T-helper 17 cell (primary cell): ENCODE measurements at places on chromosomes 5 and 9. TPM values are rescaled to one million over a fixed set of nuclear protein-coding genes. Genes with fewer than 3 reads are reported as not detected.

GRCh38 chr5:77607324-77607723 lies 31.2 kb downstream of the OTP start:
- H3K27ac ChIP-seq = no peak overlapping the region
- no peak overlapping the region for H3K4me3 ChIP-seq
- DNase-seq = no peak
- H3K36me3 ChIP-seq = no peaks in the 10 kb centered on the region

The DIRAS2 gene
- not detected for total RNA-seq

DNA sequence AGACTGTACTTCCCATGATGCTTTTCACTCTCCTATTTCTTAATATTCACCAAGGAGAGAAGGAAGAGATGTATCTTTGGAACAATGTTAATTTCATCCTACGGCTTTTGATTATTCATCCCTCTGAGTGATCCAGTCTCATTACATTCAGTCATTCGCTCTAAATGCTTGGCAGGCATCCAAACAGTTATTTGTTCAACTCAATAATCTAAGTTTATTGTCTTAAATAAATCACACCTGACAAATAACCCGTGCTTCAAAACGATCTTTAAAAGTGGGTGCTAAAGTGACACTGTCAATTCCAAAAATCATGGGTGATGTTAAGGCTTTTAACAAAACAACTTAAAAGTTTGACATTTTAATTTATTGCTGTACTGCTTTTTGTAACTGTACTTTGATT lies 233.1 kb downstream of the RASEF start:
- H3K27ac ChIP-seq = no peak overlapping the region
- no peak for DNase-seq
- H3K27me3 ChIP-seq = no peaks in the 10 kb centered on the region
- H3K4me1 ChIP-seq = no peaks in the 10 kb centered on the region
- H3K36me3 ChIP-seq = no peaks in the 10 kb centered on the region

DNA sequence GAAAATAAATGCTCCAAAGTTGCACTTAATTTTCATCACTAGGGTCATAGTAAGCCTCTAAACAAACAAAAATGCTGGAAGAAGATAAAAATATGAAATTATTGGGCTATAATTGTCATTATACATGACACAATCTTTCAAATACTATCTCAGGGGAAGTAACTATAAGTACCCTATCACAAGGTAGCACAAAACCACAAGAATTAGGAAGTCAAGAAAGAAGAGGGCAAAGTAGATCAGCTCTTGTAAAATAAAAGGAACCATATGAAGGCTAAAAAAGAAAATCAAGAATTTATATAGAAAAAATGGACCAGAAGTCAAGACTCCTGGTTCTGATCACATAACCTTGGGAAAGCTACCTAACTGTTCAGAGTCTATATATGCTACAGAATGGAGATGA lies 48.1 kb downstream of the DIAPH1 start:
- no peak overlapping the region for H3K4me3 ChIP-seq
- H3K36me3 ChIP-seq = peaks cover 17% of the 10 kb centered on the region
- peaks cover 17% of the 10 kb centered on the region for H3K4me1 ChIP-seq
- H3K27me3 ChIP-seq = no peaks in the 10 kb centered on the region
- no peak for DNase-seq
- peak overlapping the region; percentile 70 for H3K27ac ChIP-seq

DNA sequence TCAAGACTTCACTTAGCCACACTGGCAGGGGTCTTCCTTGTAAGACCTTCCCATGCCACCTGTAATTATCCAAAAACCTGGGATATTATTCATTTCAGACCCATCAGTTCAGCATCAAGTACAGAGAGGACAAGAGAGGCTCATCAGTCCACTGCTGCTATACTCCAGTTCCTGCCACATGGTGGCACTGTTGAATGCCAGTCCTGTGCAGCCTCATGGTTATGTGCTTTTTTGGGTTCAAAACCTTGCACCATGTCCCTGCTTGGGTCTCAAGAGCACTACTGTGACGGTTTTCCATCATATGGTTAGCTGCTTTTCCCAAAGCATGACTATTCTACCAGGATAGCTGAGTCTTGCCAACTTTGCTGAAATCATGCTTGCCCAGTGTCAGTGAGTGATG lies 8.5 kb downstream of the PTGS1 start:
- H3K36me3 ChIP-seq = peaks cover 3% of the 10 kb centered on the region
- peaks cover 4% of the 10 kb centered on the region for H3K4me1 ChIP-seq
- no peak overlapping the region for H3K4me3 ChIP-seq
- DNase-seq = no peak

- H3K4me1 ChIP-seq = peaks cover 3% of the 10 kb centered on the region
- no peaks in the 10 kb centered on the region for H3K27me3 ChIP-seq
Measured at GRCh38 chr9:125472562-125472925, 210.9 kb downstream of the GAPVD1 start.

- no peak overlapping the region for H3K4me3 ChIP-seq
- DNase-seq = no peak
- no peaks in the 10 kb centered on the region for H3K27me3 ChIP-seq
- H3K4me1 ChIP-seq = peaks cover 39% of the 10 kb centered on the region
- H3K27ac ChIP-seq = peak overlapping the region; percentile 77
Measured at GRCh38 chr9:112784020-112784785, 33.6 kb downstream of the SNX30 start.

DNA sequence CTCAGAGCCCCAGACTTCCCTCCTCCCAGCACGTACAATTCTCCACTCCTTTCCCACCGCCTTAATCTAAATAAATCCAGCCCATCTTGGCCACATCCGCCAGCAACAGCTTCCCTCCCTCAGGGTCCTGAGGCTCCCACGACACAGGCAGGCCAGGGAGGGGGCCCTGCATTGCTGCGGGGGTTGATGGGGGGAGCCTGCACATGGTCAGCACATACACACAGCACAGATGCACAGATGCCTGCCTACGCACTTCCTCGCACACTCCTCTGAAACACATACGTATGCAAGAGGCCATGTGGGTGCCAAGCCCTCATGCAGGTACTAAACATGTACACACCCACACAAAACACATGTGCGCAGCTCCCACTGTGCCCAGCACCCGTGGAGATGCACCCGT lies 14.8 kb downstream of the PDGFRB start:
- no peak overlapping the region for H3K27ac ChIP-seq
- peaks cover 19% of the 10 kb centered on the region for H3K27me3 ChIP-seq
- DNase-seq = no peak

DNA sequence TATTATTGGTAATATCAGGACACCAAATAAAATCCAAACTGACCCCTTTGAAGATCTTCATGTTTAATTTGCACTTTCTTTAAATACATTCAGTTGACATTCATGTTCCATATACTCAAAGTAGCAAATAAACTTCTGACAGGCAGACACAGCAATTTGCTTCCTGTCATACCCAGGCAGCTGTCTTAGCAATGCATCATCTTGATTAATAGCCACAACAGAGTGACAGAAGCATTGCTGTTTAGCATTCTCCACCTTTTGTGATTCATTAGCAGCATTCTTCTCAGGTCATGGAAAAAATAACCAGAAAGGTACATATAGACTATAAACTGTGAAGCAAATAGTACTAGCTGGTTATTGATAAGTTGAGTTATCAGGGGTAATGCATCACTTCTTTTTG lies 366.8 kb downstream of the CYLC2 start:
- no peaks in the 10 kb centered on the region for H3K4me1 ChIP-seq
- no peaks in the 10 kb centered on the region for H3K27me3 ChIP-seq
- H3K4me3 ChIP-seq = no peak overlapping the region
- no peak for DNase-seq
- H3K36me3 ChIP-seq = no peaks in the 10 kb centered on the region

DNA sequence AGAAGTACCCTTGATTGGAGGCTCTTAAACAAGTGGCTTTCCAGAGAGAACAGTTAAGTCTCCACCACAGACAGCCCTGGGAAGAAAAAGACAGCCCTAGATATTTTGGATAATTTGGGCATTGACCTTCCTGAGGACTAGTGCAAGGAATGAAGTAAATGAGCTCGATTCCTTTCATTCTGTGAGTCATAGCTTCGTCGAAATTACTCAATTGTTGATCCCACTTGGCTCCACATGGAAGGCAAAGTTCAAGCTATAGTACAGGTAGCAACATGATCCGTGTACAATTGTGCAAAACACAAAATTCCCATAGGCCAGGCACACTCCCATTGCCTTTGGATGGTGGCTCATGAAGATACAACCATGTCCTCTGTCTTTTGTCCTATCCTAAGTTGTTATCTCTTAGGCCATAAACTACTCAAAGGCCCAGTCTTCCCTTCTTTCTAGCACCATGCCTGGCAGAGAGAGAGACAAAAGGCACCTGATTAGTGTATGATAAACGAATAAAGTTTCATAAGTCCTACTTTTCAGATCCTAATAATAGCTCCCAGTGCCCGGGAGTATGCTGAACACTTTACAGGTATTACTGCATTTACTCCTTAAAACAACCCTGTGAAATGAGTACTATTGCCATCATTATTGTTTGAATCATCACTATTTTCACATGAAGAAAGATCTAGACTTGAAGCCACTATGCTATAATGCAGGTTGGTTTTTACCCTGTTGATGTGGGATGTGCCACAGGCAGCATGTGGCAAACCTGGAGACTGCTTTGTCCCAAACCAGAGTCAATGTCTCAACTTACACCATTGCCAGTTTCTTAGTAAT lies 116.7 kb upstream of the RANBP3L start:
- no peak overlapping the region for H3K27ac ChIP-seq
- H3K4me1 ChIP-seq = peaks cover 11% of the 10 kb centered on the region
- H3K36me3 ChIP-seq = no peaks in the 10 kb centered on the region
- H3K27me3 ChIP-seq = no peaks in the 10 kb centered on the region
- H3K4me3 ChIP-seq = no peak overlapping the region

The PDCD1LG2 gene
- 0.50 TPM for total RNA-seq

DNA sequence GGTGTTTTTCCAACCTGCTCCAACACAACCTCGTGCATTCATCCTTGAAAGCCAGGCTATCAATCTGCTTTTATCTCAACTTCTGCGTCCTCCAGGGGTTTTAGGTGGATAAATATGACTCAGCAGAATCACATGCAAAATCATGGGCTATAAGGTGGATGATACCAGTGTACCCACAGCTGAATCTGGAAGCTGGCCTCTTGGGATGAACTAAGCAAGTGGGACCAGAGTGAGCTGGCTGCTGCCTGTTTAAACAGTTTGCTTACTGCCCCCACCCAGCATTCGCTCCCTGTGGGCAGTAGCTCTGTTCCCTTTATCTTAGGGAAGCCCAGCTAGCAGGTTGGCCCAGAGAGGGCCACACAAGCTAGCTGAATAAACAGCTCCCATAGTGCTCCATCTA lies 194.0 kb downstream of the CRB2 start:
- no peaks in the 10 kb centered on the region for H3K27me3 ChIP-seq
- DNase-seq = no peak
- H3K4me3 ChIP-seq = no peak overlapping the region
- H3K36me3 ChIP-seq = no peaks in the 10 kb centered on the region
- H3K4me1 ChIP-seq = peaks cover 2% of the 10 kb centered on the region
- no peak overlapping the region for H3K27ac ChIP-seq

GRCh38 chr9:86275962-86276361 lies 6.4 kb downstream of the ISCA1 start:
- H3K27me3 ChIP-seq = no peaks in the 10 kb centered on the region
- H3K27ac ChIP-seq = no peak overlapping the region
- no peak for DNase-seq
- H3K4me3 ChIP-seq = no peak overlapping the region
- H3K36me3 ChIP-seq = peaks cover 10% of the 10 kb centered on the region

GRCh38 chr5:54761213-54761701 lies 224.1 kb downstream of the ESM1 start:
- no peak overlapping the region for H3K27ac ChIP-seq
- no peak for DNase-seq
- H3K4me3 ChIP-seq = no peak overlapping the region
- no peaks in the 10 kb centered on the region for H3K27me3 ChIP-seq
- peaks cover 2% of the 10 kb centered on the region for H3K36me3 ChIP-seq

DNA sequence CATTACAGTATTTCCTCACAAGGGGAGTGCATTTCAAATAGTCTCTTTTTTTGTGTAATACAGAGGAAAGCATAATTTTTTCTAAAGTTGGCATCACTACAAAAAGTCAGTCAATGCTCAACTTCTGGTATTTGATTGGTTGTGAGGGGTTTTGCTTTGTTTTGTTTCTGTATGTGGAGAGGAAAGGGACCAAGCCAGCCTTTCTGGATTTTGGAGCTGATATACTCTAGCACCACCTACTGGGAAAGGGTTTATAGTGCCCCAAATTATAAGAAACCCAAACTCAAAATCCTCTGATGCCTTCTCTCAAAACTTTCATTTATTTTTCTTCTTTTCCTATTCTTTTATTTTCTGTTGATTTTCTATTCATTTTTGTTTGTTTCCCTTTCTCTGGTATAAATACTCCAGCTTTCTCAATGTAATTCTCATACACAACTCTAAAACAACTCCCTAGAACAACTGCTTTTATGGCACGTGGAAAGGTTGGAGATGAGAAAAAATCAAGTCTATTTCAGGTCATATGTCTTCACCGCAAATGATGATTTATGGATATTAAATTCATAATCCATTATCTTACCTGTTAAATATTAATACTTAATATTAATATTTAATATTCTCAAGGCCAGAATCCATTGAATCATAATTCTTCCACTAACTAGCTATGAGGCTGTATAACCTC lies 69.5 kb upstream of the ANXA1 start:
- peaks cover 18% of the 10 kb centered on the region for H3K27me3 ChIP-seq
- no peaks in the 10 kb centered on the region for H3K4me1 ChIP-seq
- no peak overlapping the region for H3K27ac ChIP-seq
- H3K36me3 ChIP-seq = no peaks in the 10 kb centered on the region
- H3K4me3 ChIP-seq = no peak overlapping the region

The PDE6A gene
- not detected for total RNA-seq

DNA sequence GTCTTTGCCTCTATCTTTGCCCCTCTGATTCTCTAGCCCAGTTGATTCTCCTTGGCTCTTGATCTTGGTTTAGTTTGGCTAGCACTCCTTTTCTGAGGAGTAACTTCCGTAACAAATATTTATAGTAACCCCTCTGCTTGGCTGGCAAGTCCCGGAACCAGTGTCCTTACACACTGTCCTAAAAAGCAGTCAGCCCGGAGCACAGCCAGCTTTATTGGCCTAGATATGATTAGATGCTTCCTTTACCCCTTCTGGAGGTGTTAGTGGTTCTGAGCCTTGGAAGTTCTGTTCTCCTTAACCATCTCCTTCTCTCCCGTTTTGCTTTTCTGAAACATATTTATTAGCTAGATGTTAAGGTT lies 17.0 kb upstream of the MSMP start:
- H3K27ac ChIP-seq = no peak overlapping the region
- no peak for DNase-seq
- H3K4me3 ChIP-seq = no peak overlapping the region
- no peaks in the 10 kb centered on the region for H3K27me3 ChIP-seq
- H3K36me3 ChIP-seq = no peaks in the 10 kb centered on the region
- peaks cover 5% of the 10 kb centered on the region for H3K4me1 ChIP-seq

The INSL4 gene
- total RNA-seq = 0.16 TPM

DNA sequence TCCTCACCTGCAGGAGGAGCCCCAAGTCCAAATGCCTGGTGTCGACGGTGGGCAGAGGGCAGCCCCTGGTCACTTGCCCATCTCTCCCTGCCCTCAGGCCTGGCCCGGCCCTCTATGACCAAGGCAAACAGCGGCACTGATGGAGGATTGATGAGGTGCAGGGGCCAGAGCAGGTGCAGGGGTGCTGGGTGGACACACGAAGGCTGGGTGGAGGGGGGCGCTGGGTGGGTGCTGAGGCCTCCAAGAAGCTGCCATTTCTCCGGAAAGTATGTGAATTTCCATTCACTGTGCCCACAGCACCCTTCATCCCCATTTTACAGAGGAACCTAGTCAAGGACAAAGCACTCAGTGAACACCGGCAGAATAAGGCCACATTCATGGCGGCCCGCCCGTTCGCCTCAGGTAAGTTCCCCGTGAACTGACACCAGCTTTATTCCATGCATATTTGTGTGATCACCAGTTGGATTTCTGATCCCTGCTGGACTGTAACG lies 143.8 kb upstream of the PPP1R26 start:
- no peak overlapping the region for H3K4me3 ChIP-seq
- no peaks in the 10 kb centered on the region for H3K36me3 ChIP-seq
- H3K4me1 ChIP-seq = no peaks in the 10 kb centered on the region
- no peak for DNase-seq
- no peak overlapping the region for H3K27ac ChIP-seq

The WNT8A gene
- total RNA-seq = not detected

The COL5A1 gene
- total RNA-seq = 4.2 TPM

The IL6ST gene
- 159 TPM for total RNA-seq
